HCT116 (cell line): ENCODE measurements at places on chromosomes 6 and 20. TPM values are rescaled to one million over a fixed set of nuclear protein-coding genes. Genes with fewer than 3 reads are reported as not detected.

The BTNL2 gene
- not detected for total RNA-seq

The KCNQ5 gene
- total RNA-seq = not detected

The NQO2 gene
- 82.9 TPM for total RNA-seq

The ITCH gene
- 78.8 TPM for total RNA-seq

The C6orf58 gene
- total RNA-seq = 0.20 TPM

The ULBP3 gene
- 18.4 TPM for total RNA-seq

DNA sequence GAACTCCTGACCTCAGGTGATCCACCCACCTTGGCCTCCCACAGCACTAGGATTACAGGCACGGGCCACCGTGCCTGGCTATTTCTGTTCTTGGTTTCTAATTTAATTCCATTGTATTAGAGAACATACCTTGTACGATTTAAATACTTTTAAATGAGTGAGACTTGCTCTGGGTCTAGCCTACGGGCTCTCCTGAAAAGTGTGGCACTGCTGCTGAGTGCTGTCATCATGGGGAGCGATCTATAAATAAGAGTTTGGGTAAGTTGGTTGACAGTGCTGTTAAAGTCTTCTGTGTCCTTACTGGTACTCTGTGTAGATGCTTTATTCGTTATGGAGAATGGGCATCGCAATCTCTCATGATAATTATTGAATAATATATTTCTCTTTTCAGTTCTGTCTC is 35.0 kb upstream of the BHLHE23 start:
- H3K27ac ChIP-seq = no peak overlapping the region
- H3K36me3 ChIP-seq = no peaks in the 10 kb centered on the region
- no peaks in the 10 kb centered on the region for H3K4me1 ChIP-seq
- DNase-seq = no peak
- no peak overlapping the region for H3K4me3 ChIP-seq
- H3K27me3 ChIP-seq = peaks cover 31% of the 10 kb centered on the region

DNA sequence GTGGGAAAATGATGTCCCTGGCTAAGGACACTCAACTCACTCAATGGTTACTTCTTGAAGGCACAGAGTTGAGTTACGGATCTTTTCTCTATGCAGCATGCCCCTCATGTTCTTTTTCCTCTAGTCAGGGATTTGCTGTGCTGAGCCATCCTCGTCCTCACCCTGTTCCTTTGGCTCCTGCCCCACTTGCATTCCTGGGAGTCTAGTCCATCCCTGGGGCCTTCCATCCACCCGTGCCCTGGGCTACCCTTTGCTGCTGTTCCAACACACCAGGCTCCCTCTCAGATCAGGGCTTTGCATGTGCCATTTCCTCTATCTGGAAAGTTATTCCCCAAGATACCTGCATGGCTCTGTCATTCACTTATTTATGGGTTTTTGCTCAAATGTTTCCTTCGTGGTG is 13.3 kb upstream of the KCNG1 start:
- H3K27ac ChIP-seq = no peak overlapping the region
- no peak for DNase-seq
- H3K36me3 ChIP-seq = no peaks in the 10 kb centered on the region
- peaks cover 15% of the 10 kb centered on the region for H3K4me1 ChIP-seq

DNA sequence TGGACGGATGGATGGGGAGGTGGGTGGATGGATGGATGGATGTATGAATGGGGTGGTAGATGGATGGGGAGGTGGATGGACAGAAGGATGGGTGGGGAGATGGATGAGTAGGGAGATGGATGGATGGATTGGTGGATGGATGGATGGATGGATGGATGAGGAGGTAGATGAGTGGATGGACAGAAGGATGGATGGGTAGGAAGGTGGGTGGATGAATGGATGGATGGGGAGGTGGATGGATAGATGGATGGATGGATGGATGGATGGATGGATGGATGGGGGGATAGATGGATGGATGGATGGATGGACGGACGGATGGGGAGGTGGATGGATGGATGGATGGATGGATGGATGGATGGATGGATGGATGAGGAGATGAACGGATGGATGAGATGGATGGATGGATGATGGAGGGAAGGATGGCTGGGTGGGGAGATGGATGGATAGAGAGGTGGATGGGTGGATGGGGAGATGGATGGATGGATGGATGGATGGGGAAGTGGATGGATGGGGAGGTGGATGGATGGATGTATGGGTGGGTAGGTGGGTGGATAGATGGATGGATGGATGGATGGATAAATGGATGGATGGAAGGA is 7.2 kb downstream of the EEF1A2 start:
- peaks cover 3% of the 10 kb centered on the region; the same call in 1 of the 2 replicates for H3K4me1 ChIP-seq
- no peak for DNase-seq
- H3K36me3 ChIP-seq = peaks cover 75% of the 10 kb centered on the region

DNA sequence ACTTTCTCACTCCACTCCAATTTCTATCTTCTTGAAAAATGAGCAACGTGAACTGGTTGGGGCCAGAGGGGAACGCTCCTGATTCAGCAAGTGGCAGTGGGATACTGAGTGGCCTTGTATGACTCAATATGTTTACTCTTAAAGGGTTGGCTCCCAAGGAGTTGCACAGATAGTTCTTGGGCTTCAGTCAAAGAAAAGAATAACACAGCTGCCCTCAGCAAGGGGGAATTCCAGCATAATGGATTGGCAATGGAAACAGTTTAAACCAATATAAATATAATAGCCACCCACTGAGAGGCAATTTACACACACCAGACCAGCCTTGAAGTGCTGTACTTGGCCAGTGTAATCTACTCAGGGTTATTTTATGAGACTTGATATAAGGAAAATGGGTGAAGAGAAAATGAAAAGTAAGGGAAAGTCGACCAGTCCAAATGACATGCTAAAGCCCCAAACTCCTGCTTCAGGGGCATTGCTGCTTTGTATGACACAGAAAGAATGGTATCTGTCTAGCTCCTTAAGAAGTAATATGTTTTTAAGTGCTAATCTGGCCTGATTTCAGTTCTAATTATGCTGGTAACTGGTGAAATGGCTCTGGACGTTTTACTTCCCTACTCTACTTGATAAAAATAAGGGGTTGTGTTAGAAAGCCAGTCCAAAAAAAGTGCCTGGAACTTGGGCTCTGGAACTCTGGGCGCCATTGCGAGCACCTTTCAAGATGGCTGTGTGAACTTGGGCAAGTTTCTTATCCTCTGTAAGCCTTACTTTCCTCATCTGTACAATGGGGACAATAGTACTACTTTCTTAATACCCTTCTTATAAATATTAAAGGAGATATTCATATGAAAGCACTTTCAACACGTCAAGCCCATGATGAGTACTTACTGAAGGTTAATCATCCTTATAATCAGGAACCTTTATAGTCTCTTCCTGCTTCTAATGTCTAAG is 712.9 kb upstream of the MAP3K7 start:
- H3K4me1 ChIP-seq = no peaks in the 10 kb centered on the region
- no peaks in the 10 kb centered on the region for H3K27me3 ChIP-seq

GRCh38 chr20:37257988-37258387 is 3.6 kb downstream of the GHRH start:
- DNase-seq = no peak
- H3K27ac ChIP-seq = no peak overlapping the region
- H3K27me3 ChIP-seq = 0 out of 2 replicates have a peak, but pooled peaks cover 14% of the 10 kb centered on the region
- H3K4me3 ChIP-seq = no peak overlapping the region
- H3K4me1 ChIP-seq = no peaks in the 10 kb centered on the region
- H3K36me3 ChIP-seq = no peaks in the 10 kb centered on the region

DNA sequence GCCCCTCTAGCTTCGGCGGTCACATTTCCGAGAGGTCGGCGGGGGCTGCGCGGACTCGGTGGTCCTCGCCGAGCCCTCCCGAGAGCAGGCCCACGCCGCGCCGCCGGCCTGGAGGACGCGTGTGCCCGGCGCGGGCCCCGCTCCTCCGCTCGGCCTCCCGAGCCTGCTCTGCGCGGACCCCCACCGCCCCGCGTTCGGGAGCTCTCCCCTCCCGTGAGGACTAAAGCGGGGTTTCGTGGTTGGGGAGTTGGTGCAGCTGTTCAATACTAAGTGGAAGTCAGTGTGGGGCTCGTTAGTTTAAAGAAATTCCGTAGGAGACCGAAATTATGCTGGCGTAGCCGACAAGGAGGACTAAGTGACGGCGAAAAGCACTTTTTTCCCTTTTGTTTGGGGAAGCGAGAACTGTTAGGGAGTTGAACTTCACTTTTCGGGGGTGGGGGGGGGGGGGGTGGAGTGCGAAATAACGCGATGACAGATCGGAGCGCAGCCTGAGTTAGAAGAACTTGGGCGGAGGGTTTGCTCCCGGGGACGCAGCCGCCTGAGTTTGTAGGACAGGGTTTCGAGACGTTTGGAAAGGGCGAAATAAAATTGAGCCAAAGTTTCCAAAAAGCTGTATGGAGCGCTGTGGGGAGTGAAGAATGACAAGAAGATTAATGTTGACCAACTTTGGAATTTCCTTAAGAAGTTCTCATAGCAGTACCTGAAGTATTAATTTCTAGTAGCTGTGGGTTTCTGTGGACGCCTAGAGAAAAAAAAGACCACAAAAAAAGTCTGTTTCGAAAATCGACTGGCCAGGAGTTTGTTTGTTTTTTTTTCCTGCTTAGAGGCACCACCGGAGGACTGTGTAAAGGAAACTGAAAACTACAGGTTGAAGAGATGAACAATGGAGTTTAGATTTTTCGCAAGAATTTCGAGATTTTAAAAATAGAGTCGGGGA is 1.4 kb downstream of the QKI start:
- H3K4me3 ChIP-seq = peak overlapping the region; percentile 69
- H3K27me3 ChIP-seq = no peaks in the 10 kb centered on the region
- H3K36me3 ChIP-seq = no peaks in the 10 kb centered on the region
- H3K27ac ChIP-seq = peak overlapping the region; percentile 56

GRCh38 chr6:21992178-21992967 is 304.5 kb downstream of the PRL start:
- DNase-seq = no peak
- peaks cover 9% of the 10 kb centered on the region for H3K4me1 ChIP-seq
- no peaks in the 10 kb centered on the region for H3K27me3 ChIP-seq
- H3K27ac ChIP-seq = no peak overlapping the region
- no peaks in the 10 kb centered on the region for H3K36me3 ChIP-seq
- H3K4me3 ChIP-seq = no peak overlapping the region

DNA sequence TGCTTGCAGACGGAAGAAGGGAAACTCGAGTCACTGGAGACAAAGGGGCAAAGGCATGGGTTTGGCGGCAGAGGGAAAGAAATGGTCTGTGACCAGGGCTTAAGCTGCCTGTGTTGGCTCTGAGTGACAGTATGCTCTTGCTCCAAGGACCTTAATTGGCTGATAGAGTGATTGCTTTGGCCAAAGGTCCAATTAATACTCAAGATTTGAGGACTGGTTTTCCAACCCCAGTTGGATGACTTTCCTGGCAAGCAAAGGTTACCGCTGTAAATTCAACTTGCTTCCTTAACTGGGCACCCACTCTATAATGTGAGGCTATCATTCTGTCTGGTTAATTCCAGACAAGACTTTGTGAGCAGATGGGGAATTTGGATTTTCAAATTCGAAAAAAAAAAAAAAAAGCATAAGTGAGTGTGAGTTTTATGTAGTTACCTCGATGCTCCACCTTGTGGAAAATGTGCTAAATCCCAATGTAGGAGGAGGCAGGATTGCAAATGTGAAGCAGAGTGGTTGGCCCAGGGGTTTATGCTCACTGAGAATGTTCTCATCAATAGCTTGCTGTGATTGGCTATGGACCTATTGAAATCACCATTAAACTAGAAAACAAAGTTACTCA is 150.7 kb upstream of the GMDS start:
- no peak for DNase-seq
- no peak overlapping the region for H3K27ac ChIP-seq
- H3K36me3 ChIP-seq = no peaks in the 10 kb centered on the region
- no peaks in the 10 kb centered on the region for H3K4me1 ChIP-seq
- no peak overlapping the region for H3K4me3 ChIP-seq

DNA sequence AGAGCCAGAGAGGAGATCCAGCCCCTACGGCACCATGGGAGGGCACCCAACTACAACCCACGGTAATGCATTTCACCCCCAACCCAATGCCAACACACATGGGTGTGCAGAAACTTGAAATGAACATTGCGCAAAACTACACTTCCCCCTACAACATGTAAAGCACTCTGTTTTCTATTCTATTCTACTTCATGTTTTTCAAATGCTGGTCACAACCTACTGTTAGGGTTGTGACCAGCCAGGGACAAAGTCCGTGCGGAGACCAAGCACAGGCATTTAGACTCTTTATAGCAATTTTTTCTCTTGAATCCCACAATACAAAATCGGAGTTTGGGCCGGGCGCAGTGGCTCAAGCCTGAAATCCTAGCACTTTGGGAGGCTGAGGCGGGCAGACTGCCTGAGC is 90.6 kb downstream of the MRPL14 start:
- H3K4me3 ChIP-seq = no peak overlapping the region
- H3K36me3 ChIP-seq = no peaks in the 10 kb centered on the region
- H3K27ac ChIP-seq = no peak overlapping the region
- no peaks in the 10 kb centered on the region for H3K27me3 ChIP-seq
- H3K4me1 ChIP-seq = peaks cover 67% of the 10 kb centered on the region

GRCh38 chr6:41066867-41067304 is 5.3 kb downstream of the OARD1 start:
- H3K4me1 ChIP-seq = peaks cover 6% of the 10 kb centered on the region; the same call in 1 of the 2 replicates
- no peak overlapping the region for H3K4me3 ChIP-seq
- DNase-seq = peak; percentile 70
- H3K27ac ChIP-seq = no peak overlapping the region
- H3K36me3 ChIP-seq = no peaks in the 10 kb centered on the region; the same call in 1 of the 2 replicates

- H3K4me3 ChIP-seq = no peak overlapping the region
- no peak overlapping the region for H3K27ac ChIP-seq
Observed at GRCh38 chr6:26184367-26184891, 97.2 kb downstream of the HFE start.

- H3K4me1 ChIP-seq = peaks cover 14% of the 10 kb centered on the region
- no peaks in the 10 kb centered on the region for H3K27me3 ChIP-seq
- no peak overlapping the region for H3K4me3 ChIP-seq
- no peak overlapping the region for H3K27ac ChIP-seq
- H3K36me3 ChIP-seq = no peaks in the 10 kb centered on the region
- DNase-seq = no peak
Observed at GRCh38 chr20:47125758-47126591, 230.5 kb downstream of the ZMYND8 start.

- no peak for DNase-seq
- no peak overlapping the region for H3K27ac ChIP-seq
- H3K36me3 ChIP-seq = no peaks in the 10 kb centered on the region
- no peaks in the 10 kb centered on the region for H3K27me3 ChIP-seq
- H3K4me3 ChIP-seq = no peak overlapping the region
Observed at GRCh38 chr6:118709859-118710350, 58.5 kb upstream of the CEP85L start.

DNA sequence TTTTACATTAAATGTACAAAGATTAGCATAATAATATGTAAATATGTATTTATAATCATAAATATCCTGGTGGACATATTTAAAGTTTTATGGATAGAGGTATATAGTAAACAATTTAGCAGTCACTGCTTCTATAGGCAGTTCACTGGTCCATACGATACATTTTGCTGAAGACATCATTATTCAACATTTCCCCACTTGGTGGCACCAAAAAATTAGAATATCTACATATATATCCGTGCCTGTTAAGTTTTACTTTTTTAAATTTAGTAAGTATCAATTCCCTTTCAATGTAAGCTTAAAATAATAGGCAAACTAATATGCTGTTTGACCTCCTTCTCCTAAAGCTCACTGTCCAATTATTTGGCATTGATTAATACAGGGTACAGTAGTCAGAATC is 64.2 kb downstream of the LMBRD1 start:
- no peaks in the 10 kb centered on the region for H3K36me3 ChIP-seq
- H3K27me3 ChIP-seq = no peaks in the 10 kb centered on the region
- H3K4me3 ChIP-seq = no peak overlapping the region
